ENCODE measurements at places on chromosomes 6 and 20. TPM values are rescaled to one million over a fixed set of nuclear protein-coding genes. Genes with fewer than 3 reads are reported as not detected.
A peak's percentile ranks its signal among the peaks of the same experiment; 100 is the strongest.

The IRF4 gene
- not detected for total RNA-seq

DNA sequence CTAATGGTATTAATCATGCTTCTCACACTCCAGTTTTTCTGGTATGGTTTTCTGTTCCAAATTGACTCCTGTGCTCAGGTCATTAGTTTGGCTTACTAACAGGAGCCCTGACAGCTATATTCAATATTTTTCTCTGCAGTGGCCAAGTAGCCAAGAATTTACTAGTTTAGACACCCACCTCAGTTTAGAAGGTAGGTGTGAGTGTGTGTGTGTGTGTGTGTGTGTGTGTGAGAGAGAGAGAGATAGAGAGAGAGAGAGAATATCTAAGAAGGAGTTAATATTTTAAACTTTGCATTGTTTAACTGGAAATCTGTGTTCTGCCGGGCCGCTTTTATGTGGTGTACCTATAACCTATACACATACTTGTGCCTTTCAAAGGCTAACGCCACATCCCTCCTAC lies 18.5 kb downstream of the JARID2 start:
- no peak overlapping the region for H3K4me3 ChIP-seq
- H3K27me3 ChIP-seq: no peaks in the 10 kb centered on the region
- H3K36me3 ChIP-seq: no peaks in the 10 kb centered on the region

- no peaks in the 10 kb centered on the region for H3K27me3 ChIP-seq
- H3K4me3 ChIP-seq: no peak overlapping the region
- no peaks in the 10 kb centered on the region for H3K4me1 ChIP-seq
- no peak for DNase-seq
- H3K27ac ChIP-seq: no peak overlapping the region
These were observed 52.9 kb upstream of the AKAP12 start for GRCh38 chr6:151186804-151187330.

DNA sequence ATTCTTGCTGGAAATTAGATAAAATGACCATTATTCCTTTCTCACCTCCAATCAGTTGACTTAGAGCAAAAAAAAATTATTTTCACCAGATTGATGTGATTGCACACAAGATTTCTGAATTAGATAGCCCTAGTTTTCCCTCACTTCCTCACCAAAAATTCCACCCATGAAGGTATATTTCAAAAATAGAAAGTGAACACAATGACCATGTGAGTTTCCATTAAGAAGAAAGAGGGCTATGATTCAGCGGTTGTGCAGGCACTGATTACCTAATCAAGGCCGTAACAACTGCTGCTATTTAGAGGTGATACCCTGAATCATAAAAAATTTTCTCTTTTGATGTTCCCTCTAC lies 19.5 kb upstream of the RALGAPA2 start:
- H3K36me3 ChIP-seq: no peaks in the 10 kb centered on the region
- no peak overlapping the region for H3K4me3 ChIP-seq
- no peak for DNase-seq

DNA sequence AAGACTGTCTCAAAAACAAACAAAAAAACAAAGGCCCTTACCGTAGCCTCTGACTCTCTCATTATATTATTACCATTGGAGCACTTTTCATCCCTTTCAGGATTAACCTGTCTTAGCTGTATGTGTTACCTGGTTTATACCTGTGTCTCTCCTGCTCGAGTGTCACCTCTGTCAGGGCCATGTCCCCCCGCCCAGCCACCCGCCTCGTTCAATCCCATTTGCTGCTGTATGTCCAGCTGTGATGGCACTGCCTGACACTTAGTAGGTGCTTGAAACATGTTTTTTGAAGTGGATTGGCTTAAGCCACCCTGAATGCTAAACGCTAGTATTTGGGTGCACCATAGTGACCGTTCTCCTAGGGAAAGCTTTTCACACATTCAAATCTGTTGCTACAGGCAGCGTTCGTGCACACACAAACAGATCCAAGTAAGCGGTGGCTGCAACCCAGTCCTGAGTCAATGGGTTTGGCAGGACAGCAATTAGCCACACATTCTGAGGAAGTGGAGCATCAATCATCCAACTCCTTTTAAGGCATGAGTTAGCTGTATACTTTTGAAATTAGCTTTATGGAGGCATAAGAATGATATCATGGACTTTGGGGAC lies 98.9 kb upstream of the ZNF217 start:
- H3K27me3 ChIP-seq: no peaks in the 10 kb centered on the region
- no peak for DNase-seq
- H3K4me1 ChIP-seq: peaks cover 7% of the 10 kb centered on the region
- H3K36me3 ChIP-seq: no peaks in the 10 kb centered on the region
- no peak overlapping the region for H3K27ac ChIP-seq
- H3K4me3 ChIP-seq: no peak overlapping the region

DNA sequence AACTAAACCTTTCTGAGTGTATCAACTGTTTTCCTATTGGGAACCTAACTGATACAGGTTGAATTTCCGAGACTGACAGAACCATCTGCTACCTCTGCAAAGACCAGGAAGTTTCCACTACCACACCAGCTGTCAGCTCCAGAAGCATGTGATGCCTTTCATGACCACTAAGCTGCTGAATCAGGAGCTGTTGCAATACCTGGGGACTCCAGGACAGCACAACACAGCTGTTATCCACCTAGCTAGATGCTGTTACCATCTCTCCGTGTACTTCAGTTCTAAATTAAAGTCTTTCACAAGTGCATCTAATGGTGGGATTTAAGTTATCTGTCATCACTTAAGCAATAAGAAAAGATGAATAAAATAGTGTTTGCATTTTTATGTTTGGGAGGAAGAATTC lies 158.2 kb upstream of the IMPG1 start:
- no peaks in the 10 kb centered on the region for H3K36me3 ChIP-seq
- no peaks in the 10 kb centered on the region for H3K27me3 ChIP-seq
- DNase-seq: peak; percentile 46
- H3K4me1 ChIP-seq: no peaks in the 10 kb centered on the region
- no peak overlapping the region for H3K4me3 ChIP-seq

DNA sequence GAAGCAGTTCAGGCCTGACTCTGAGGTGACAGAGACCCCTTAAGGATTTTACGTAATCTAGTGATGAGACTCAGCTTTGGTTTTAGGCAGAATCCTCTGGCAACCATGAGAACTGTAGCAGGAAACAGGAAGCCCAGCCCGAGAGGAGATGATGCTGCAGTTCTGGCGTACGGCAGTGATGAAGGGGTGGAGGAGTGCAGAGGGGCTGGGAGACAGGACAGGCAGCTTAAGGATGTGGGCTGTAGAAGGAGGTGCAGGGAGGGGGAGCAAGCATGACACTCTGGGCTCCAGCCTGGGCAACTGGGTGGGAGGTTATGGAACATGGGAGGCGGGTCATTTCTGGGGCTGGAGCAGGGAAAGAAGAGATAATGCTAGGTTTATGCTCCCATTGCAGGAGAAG lies 67.1 kb downstream of the LRFN2 start:
- DNase-seq: no peak
- H3K36me3 ChIP-seq: no peaks in the 10 kb centered on the region
- H3K27me3 ChIP-seq: no peaks in the 10 kb centered on the region
- no peak overlapping the region for H3K4me3 ChIP-seq

GRCh38 chr20:37228656-37229055 lies 33.0 kb downstream of the GHRH start:
- peaks cover 15% of the 10 kb centered on the region for H3K36me3 ChIP-seq
- DNase-seq: peak; percentile 21
- no peak overlapping the region for H3K27ac ChIP-seq
- H3K4me3 ChIP-seq: no peak overlapping the region

- H3K27me3 ChIP-seq: no peaks in the 10 kb centered on the region
- DNase-seq: no peak
- H3K36me3 ChIP-seq: no peaks in the 10 kb centered on the region
- no peak overlapping the region for H3K4me3 ChIP-seq
- no peaks in the 10 kb centered on the region for H3K4me1 ChIP-seq
- H3K27ac ChIP-seq: no peak overlapping the region
These were observed 50.4 kb downstream of the MAP3K7 start for GRCh38 chr6:90536520-90536919.

DNA sequence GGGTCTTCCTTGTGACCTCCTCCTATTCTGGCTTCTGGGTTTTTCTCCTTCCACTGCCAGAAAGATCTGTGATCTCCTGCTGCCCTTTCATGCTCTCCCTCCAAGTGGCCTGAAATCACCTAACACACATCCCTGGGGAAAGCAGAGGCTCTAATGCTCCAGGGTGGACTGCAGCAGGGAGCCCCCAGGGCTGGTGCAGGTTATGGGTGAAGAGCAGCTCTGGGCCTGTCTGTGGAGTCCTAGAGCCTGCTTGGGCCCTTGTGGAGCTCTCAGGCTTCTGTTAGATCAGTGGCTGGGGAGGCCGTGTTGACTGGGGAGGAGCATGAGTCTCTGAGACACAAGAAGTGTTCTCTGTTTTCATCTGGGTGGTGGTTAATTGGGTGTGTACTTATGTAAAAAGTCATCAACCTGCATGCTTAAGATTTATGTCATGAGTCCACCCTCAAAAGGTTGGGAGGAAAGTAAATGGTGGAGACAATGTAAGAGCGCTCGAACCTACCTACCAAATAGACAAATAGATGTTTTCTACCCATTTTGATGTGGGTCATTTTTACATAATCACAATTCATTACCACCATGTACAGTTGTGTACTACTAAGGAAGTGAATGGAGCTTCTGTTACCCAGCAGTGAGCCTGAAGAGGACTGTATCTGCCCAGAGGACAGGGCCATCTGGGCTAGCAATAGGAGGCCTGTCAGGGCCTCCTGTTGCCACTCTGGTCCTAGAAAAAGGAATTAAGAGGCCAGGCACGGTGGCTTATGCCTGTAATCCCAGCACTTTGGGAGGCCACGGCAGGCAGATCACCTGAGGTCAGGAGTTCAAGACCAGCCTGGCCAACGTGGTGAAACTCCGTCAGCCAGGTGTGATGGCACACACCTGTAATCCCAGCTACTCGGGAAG lies 32.0 kb upstream of the RNF8 start:
- peaks cover 15% of the 10 kb centered on the region for H3K4me1 ChIP-seq
- H3K4me3 ChIP-seq: no peak overlapping the region
- no peaks in the 10 kb centered on the region for H3K36me3 ChIP-seq

DNA sequence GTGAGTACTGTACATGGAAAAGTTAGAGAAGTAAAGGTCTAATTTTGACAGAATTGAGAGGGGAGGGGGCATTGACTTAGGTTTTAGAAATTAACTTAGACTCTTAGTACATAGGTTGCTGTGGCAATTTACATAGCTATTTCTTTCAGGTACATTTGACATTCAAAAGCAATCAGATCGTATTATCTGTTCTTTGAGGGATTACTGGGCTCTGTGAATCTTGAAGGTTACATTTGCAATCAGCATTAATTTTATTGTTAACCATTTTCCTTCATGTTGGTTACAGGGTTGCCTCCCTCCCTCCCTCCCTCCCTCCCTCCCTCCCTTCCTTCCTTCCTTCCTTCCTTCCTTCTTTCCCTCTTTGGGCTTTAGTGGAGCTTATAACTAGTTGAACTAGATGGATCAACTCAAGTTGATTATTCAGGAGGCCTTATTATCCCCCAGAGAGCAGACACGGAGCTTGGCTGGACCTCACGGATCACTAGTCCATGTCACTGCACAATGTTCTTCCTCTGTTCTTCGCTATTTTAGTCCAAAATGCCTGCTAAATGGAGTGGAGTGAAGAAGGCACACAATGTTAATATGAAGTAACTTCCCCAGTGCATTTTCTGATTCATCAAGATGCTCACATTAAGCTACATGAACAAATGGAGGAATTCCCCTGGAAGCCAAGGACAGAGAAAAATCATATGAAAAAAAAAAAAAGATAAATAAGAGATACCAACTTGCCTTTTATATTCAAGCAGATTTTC lies 87.8 kb downstream of the PLCB4 start:
- H3K27ac ChIP-seq: no peak overlapping the region
- H3K4me3 ChIP-seq: no peak overlapping the region
- no peak for DNase-seq
- no peaks in the 10 kb centered on the region for H3K4me1 ChIP-seq

Measured in Caco-2 (cell line).